A673 (cell line): ENCODE measurements at places on chromosomes 5 and 9. TPM values are rescaled to one million over a fixed set of nuclear protein-coding genes. Genes with fewer than 3 reads are reported as not detected.
A peak's percentile ranks its signal among the peaks of the same experiment; 100 is the strongest.

TRIP13 gene
- 64.6 and 69.1 TPM in 2 replicates for total RNA-seq

STKLD1 gene
- 0.52 and 1.5 TPM in 2 replicates for total RNA-seq

OR1B1 gene
- total RNA-seq: not detected in 2 replicates

SFXN1 gene
- 98.0 and 108 TPM in 2 replicates for total RNA-seq

SPINK4 gene
- total RNA-seq: not detected in 2 replicates

PHF24 gene
- total RNA-seq: 0.11 and 0.13 TPM in 2 replicates

- DNase-seq: no peak
Observed at GRCh38 chr5:123659495-123659894, 147.5 kb downstream of the CSNK1G3 start.

DNA sequence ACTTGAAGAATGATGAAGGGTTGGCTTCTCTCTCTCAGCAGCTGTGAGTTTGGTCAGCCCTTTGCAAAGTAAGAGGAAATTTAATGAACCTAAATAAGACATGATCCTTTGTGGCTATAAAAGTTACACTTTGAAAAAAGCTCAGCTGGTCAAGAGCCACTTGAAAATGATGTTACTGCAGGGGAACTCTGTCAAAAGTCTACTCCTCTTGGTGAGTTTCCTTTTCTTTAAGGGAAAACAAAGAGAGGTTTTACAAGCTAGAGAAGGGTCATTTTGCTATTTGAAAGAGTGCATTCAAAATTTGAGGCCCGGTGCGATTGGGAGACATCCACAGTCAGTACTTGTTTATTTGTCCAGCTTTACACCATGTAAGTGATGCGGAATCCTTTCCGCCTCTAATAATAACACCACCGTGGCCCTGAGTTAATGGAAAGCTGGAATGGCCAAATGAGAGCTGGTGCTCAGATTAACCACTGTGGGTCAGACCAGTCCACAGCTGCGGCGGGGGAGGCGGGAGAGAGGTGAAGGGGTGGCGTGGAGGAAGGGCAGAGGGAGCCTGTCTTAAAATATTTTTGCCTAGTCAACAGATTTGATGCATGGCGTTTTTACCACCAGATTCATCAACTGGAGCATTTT, 404.0 kb downstream of the TLE4 start:
- DNase-seq: no peak

DNA sequence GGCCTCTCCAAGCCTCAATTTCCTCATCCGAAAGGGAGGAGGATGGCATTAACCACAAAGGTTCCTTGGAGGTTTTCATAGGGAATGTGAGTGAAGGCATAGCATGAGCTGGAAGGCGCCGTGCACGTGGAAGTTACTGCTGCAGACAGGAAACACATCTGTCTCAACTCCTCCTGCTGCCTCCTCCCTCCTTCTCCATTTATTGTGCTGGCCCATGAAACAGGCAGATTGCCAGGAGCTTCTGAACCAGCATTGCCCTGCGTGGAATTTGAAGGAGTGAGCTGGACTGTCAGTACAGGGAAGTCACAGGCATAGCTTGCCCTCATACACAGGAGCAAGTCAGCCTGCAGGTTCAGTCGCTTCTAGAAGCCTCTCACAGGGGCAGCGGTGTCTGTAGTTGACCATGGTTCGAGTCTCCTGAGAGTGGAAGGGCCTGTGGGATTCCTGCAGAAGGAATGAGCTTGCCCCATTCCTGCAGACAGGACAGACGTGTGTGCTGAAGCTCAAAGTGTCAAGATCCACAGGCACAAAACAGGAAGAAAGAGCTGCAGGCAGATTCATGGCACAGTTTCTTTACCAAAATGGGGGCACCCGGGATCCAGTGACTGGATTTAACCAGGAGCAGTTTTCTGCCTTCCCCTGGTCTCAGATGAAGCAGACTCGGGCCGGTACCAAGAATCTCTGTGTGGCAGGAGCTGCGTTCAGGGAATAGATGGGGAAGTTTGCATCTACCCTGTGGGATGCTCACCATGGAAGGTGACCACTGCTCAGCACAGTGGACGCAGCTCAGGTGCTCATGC, 48.7 kb upstream of the CTSL start:
- DNase-seq: peak; percentile 36

DNA sequence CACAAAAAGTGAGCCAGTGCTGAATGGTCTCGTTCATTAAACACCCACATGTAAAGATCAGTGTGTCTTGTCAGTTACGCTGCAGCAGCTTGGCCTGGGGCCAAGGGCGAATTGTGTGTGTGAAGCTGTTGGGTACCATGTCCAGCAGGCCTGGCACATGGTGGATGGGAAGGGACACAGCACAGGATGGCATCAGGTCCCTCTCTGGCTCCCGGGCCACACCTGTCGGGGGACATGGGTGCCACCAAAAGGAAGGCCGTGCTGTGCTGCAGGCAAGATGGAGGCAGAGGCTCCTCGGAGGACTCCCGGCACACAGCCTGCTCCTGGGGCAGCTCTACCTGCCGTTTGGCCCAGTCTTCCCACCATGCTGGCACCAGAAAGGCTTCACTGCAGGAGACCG, 32.0 kb downstream of the NKD2 start:
- DNase-seq: no peak

DNA sequence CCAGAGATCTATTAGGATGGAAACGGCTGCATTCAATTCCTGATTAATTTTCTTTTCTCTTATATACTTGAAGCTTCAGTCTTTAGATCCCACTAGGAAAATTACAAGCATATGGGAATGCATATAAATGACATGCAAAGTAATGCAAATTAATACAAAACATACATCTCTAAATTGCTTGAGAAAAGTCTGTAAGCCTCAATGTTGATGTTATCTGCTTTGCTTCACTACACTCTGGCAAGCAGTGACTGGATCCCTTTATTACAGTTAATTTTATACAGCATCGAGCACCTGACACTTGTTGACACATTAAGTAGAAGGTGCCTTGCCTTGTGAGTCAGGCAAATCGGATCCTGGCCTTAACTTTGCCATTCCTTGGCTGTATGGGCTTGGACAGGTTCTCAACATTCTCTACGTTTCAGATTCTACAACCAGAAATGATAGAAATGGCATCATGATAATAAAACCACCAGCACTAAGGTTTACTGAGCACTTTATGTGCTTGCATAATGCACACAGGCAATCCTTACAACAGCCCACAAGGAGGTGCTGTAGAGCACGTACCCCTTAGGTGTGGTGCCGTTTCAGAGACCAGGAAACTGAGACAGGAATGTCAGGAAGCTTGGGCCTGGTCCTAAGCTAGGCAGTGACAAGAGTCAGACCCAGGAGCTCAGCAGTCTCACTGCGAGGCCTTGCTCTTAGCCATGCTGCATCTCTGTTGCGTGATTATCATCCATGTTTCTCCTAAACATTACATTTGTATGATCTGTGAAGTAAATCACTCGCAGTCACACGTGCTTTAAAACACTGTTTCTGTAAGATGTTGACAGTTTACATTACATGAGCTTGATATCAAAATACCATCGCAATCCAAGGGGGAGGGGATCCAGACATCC, 2.7 kb downstream of the GCNT4 start:
- DNase-seq: peak; percentile 71

- DNase-seq: no peak
Observed at GRCh38 chr5:72235725-72236124, 84.3 kb downstream of the MRPS27 start.

DNA sequence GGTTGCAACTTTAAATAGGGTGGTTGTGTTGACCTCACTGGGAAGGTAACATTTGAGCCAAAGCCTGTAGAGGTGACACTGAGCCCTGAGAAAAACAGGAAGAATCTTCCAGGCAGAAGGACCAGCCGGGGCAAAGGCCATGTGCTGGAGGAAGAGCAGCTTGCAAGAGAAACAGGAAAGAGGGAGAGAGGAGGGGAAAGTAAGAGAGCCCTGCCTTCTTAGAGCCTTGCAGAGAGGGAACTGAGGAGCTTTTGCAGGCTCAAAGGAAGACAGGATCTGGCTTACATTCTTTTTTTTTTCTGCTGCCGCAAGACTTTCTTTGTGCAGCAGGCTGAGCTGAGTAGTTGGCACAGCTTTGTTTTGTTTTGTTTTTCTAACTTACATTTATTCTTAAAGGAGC, 17.4 kb downstream of the C9orf153 start:
- no peak for DNase-seq

DNA sequence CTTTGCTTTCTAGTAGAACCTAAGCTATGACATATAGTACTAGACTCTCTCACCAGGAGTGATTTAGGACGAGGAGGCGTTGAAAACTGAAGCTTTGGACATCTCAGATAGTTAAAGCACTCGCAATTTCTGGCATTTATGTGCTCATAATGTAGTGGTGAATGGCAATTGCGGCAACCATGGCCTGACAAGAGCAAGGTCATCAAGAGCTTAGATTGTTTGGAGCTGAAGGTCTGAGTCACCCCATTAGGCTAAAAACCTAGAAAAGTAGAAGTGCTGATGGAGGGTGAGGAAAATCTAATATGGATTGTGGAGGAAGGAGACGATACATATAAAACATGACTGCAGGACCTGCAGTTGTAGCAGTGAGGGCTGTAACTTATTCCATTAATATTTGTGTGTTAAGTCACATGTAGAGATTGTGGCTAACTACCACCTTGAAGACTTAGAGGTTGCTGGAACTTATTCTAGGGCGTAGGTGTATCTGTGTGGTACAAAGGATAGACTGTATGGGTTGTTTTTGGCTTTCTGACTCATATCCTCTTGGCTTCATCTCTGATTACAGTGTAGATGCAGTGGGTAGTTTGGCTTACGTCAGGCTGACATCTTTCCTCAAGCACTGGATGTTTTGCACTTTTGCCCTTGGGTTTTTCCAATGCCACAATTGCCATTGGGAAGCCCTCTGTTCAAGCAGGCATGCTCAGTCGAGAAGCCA, 138.9 kb upstream of the CDKN2B start:
- no peak for DNase-seq

DNA sequence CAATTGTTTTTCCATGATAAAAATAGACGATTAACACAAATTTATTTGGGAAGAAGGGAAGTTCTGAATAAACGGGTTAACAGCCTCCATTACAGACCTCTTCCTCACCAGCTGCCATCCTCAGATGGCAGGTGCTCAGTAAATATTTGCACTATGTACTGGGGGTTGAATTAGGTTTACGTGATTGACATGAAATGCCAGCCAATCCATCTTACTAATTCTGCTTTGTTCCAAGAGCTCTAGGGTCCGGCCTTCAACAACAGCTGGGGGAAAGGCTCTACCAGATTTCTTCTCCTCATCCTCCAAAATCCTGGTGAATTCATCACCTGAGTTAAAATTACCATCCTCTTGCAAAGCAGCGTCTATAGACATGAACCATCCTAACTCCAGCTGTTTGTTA, 104.6 kb downstream of the MTX3 start:
- no peak for DNase-seq
